ENCODE measurements at places on chromosomes 6 and 20.

DNA sequence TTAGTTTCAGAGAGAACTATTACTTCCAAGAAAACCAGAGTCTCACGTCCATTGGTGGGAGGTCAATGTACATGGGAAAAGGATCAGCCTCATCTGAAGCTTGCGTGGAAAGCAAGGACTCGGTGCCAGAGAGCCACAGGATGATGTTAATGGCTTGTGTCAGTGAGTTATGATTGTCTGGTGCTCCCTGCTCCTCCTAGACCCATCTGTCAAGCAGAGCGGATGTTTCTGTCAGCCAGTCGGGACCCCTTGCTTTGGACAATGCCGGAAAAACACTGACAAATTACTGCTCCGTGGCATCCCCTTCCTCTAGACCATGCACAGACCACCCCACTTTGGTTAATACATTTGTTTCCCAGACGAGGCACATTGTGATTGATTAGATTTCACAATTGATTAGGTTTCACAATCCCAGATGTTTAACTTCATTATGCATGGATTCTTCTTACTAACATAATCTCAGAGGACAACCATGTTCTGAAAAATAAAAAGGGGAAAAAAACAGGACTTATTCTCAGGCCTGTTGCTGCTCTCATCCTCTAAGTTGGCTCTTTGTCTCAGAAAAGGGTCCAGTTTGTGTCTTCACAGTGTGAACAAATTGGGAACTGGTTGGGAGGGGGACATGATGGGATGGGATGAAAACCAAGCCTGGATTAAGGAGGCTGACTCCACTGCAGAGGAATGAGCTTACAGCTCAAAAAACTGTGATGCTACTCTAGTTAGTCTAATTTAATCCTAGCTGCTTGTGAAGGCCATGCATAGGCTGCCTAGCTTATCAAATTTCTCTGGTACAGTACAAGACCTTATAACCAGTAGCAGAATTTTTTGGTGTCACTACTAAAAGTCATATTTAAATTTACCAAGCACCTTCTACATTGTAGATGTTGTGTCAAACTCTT, 51.9 kb downstream of the UNC5CL start:
- no peak for DNase-seq

- no peak for DNase-seq
These were observed 130.7 kb downstream of the ALDH8A1 start for GRCh38 chr6:134819236-134819635.

GRCh38 chr6:7136859-7137334, 29.1 kb downstream of the RREB1 start:
- DNase-seq = no peak

- DNase-seq = no peak
These were observed 96.7 kb upstream of the LAMP5 start for GRCh38 chr20:9417665-9418064.

DNA sequence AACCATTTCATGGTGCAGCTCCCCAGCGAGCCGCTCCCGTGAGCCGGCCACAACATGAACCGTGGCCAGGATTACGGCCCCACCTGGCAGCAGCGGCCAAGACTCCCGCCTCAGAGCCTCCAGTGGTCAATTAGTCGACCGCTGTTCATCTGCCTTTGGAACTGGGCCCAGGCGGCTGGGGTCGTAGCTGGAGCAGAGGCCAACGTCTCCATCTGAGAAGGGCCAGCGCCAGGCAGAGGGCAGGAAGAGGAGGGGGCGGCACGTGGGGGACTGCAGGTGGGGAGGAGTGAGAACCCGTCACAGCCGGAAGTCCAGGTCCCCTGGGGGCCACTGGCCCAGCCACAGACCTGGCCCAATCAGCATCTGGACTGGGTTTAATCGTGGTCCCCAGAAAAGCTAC, 184.3 kb downstream of the TAF4 start:
- no peak for DNase-seq

DNA sequence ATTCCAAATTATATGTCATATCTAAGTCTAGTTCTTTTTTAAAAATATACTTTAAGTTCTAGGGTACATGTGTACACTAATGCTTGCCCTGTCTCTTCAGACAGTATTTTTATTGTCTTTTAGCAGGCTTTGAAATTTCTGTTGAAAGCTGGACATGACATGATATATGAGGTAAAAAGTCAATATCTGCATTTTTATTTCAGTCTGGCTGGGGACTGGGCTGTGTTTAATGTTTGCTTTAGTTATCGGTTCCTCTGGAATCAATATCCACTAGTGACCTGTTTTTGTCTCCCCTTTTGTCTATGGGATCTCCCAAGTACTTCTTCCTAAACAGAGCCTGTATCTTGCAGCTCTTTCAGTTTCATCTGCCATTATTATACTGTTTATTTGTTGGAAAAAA, 786.2 kb upstream of the GJE1 start:
- no peak for DNase-seq

GRCh38 chr6:24100024-24100769, 25.8 kb upstream of the NRSN1 start:
- DNase-seq = no peak

- DNase-seq = no peak
These were observed 31.9 kb upstream of the FABP7 start for GRCh38 chr6:122747573-122747972.

DNA sequence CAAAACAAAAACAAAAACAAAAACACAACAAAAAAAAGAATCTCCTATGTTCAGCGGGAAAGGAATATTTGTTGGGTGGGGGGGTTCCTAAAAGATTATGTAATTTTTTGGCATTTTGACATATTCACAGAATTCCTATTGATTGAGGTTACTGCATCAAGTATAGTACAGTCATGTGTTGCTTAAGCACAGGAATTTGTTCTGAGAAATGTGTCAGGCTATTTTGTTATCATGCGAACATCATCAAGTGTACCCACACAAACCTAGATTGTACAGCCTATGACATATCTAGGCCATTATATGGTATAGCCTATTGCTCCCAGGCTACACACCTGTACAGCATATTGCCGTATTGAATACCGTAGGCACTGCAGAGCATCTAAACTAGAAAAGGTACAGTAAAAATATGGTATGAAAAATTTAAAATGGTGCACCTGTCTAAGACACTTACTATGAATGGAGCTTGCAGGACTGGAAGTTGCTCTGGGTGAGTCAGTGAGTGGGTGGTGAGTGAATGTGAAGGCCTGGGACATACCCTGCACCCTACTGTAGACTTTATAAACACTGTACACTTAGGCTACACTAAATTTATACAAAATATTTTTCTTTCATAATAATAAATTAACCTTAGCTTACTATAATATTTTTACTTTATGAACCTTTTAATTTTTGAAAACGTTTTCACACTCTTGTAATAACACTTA, 110.6 kb downstream of the CDKAL1 start:
- DNase-seq = no peak

DNA sequence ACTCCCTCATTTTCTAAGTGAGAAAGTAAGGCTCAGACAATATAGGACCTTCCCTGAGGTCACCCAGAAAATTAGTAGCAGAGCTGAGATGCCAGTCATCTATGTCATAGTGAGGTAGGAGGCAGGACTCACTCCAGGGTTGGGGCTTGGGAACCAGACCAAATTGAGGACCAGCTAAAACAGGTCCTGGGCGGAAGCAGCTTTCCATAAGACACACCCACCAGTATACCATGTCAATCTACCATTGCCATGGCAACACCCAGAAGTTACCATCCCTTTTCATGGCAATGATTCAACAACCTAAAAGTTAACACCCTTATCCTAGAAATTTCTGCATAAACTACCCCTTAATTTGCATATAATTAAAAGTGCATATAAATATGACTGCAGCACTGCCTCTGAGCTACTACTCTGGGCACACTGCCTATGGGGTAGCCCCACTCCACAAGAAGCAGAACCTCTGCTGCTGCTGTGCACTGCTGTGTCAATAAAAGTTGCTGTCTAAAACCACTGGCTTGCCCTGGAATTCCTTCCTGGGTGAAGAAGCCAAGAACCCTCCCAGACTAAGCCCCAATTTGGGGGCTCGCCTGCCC, 30.3 kb upstream of the OCSTAMP start:
- no peak for DNase-seq

GRCh38 chr20:63957004-63957689, 931 bp upstream of the UCKL1 start:
- DNase-seq = no peak

DNA sequence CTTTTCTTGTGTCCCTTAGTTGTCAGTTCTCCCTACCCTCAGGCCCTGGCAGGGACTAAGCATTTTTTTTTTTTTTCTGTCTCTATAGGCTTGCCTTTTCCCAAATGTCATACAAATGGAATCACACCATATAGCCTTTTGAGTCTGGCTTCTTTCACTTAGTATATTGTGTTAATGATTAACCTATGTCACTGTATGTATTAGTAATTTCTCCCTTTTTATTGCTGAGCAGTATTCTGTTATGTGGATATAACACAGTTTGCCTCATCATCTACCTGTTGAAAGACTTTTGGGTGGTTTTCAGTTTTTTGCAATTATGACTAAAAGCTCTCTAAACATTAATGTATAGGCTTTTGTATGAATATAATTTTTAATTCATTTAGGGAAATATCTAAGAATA, 16.0 kb upstream of the FBXO30 start:
- no peak for DNase-seq

- no peak for DNase-seq
These were observed 220.0 kb downstream of the ANKRD60 start for GRCh38 chr20:58008413-58008812.

DNA sequence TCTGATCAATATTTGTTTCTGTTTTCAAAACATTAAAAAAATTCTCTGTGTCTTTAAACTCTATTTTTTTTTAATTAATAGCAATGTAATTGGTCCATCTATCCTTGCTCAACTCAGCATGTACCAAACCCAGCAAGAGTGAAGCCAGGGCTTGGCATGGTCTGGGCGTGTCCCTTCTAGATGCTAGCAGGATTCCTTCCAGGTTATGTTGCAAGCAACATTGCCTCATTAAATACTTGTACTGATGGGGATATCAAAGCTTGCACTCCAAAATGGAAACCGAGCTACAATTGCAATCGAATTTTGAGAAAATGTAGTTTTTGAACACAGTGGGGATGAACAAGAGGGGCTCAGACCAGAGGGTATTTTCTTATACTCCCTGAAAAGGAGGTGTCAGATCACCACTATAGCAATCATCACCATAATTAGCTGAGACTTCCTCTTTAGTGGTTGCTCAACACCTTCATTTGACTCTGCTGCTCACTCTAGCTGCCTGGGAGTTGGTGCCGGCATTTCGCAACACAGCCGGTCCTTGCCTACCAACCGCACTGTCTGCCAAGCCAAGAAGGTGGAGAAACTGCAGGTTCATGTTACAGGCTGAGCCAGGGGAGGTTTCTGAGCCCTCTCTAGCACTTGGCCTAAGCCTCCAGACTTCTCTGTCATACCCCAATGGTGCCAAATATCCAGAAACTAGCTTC, 67.8 kb upstream of the RALGAPA2 start:
- no peak for DNase-seq

GRCh38 chr20:46011631-46012482, 3.1 kb downstream of the MMP9 start:
- DNase-seq = no peak

- no peak for DNase-seq
These were observed 3.0 kb upstream of the CDH26 start for GRCh38 chr20:59955131-59955796.

GRCh38 chr6:80547827-80548226, 441.4 kb downstream of the BCKDHB start:
- no peak for DNase-seq

GRCh38 chr20:31505903-31506302, 8.3 kb upstream of the HM13 start:
- no peak for DNase-seq

DNA sequence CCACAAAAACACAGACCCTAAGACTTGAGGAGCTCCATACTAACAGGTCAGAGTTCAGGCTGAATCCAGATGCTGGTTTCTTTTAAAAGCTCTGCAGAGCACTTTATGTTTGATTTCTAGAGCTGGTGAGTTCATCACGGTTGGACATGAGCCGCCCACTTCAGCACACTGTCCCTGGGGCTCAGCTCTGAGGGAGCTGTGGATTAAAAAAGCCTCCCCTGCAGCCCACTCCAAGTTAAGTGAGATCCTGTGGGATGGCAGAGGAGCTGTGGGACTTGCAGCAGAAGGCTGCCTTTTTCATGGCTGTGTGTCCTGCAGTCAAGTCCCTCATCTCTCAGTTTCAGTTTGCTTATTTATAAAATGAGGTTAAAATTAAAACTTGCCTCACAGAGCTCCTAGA, 110.5 kb downstream of the FOXO3 start:
- no peak for DNase-seq

DNA sequence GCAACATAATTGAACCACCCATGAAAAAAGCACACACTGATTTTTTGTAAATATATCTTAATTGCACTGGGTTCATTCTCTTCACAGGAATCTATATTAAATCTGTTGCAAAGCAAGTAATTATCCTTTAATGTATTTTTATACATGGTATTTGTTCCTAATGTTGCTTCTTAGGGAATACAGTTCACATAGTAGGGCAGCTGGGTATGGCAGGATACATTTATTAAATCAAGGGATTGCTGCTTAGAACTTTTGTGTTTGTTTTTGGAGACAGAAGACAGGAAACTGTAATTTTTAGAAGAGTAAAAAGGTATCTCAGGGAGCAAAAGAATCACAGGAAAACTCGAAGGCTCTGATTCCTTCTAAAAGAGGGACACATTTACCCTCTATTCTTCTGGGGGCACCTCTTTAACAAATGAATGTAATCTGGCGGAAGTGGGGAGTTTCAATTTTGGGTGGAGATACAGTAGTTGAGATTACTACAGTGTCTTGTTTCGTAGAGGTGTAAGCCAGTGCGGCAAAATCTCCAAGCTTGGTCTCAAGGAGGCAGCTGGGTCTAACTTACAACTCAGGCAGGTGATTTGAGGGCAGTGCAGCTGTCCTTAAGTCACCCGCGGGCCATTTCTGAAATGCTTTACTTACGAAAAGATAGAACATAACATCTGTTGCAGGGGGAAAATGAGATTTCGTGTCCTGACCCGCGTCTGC, 812 bp upstream of the SMIM13 start:
- DNase-seq = no peak

GRCh38 chr6:996271-996852, 303.4 kb upstream of the EXOC2 start:
- DNase-seq = no peak

DNA sequence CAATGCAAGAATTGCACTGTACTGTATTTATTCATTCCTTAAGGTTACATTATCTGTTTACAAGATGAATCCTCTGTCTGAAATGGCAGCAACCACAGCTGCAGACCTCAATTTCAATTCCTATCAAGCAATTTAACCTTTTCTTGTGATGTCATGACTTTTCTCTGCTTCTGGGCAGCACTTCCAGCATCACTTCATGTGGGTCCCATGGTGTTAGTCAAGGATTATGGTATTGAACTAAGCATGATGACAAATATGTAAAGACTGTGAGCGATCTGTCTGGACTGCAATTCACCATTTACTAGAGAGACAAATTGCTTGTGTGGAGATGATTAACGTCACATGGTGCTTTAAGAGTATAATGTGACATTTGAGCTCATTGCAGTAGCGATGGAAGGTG, 90.5 kb upstream of the CCN2 start:
- DNase-seq = no peak

DNA sequence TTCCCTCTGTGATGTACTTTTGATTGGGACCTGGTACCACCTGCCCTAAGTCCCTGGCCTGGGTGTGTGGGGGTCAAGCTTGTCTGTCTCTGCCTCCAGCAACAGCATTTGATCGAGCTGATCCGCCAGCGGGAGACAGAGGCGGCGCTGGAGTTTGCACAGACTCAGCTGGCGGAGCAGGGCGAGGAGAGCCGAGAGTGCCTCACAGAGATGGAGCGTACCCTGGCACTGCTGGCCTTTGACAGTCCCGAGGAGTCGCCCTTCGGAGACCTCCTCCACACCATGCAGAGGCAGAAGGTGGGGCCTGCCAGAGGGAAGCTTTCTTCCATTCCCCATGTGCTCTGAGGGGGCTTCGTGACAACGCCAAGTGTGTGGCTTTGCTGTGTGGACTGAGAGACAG, 5.4 kb downstream of the GID8 start:
- DNase-seq = no peak

GRCh38 chr6:131305037-131305850, 170.0 kb downstream of the AKAP7 start:
- DNase-seq = no peak

Data from stimulated activated CD4-positive, alpha-beta T cell treated with anti-CD3 and anti-CD28 coated beads, Interleukin-1b, Interleukin-23, amount 100 ng/mL, for 24 hours (primary cell).